ENCODE measurements at places on chromosomes 3 and 15.

- no peak for DNase-seq
Measured at GRCh38 chr3:27637346-27637995, 84.7 kb downstream of the EOMES start.

GRCh38 chr3:100399341-100400071 lies 1.4 kb downstream of the TOMM70 start:
- no peak for DNase-seq

DNA sequence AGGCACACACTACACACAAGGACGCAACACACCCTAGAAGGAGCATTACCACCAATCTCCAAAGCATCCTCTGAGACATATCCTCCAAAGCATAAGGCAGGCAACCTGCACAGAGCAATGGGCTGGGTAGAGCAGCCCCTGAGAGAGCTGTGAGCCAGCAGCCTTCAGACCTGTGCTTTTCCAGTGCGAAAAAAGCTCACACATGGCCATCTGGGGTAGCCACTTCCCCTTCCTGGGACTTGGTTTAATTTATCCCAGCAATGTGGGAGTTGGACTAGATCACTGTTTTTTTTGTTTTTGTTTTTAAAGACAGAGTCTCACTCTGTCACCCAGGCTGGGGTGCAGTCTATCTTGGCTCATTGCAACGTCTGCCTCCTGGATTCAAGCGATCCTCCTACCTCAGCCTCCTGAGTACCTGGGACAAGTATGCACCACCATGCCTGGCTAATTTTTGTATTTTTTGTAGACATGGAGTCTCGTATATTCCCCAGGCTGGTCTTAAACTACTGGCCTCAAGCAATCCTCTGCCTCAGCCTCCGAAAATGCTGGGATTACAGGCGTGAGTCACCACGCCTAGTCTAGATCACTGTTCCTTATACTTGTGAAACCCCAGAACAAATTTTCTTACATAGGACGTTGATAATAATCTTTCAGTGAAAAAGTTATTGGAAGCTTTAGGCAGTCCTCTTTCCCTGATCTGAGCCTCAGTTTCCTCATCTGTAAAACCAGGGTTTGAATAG lies 18.9 kb downstream of the PTPN23 start:
- no peak for DNase-seq

GRCh38 chr15:25694823-25695312 lies 168.3 kb downstream of the ATP10A start:
- no peak for DNase-seq

DNA sequence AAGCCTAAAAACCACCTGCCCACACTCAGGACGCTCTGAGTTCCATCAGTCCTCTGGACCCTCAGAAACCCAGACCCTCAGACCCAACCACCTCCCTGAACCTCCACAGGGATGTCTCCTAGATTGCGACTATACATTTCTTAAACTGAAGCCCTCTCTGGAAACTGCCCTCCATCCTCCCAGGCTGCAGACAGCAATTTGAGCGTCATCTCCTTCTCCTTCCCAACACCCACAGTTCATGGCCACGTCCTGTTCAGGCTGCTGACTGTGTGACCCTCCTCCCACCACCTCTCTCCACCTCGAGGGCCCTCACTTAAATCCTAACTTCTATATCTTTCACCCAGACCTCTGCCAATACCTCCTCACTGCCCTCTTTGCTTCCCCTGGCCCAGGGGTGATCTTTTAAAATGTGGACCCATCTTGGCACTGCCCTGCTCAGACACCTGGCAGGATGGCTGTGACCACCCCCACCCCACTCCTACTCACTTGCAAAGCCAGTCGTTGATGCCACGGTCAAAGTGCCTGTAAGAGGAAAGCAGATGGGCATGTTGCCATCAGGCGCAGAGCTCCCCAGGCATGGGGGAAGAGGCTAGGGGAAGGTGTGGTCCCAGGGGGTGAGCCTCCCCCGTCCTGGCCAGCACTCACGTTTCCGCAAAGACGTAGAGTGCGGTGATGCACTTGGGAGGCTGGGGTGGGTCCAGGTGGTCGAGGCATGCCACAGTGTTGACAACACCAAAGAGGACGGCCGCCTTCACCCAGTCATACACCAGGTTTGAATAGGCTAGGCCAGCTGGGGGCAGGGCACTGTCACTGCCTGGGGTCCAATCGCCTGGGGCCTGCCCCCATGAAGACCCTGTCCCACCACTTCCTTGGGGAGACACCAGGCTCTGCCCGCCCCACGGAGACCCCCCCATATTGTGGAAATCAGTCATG lies 6.0 kb downstream of the HHATL start:
- no peak for DNase-seq

DNA sequence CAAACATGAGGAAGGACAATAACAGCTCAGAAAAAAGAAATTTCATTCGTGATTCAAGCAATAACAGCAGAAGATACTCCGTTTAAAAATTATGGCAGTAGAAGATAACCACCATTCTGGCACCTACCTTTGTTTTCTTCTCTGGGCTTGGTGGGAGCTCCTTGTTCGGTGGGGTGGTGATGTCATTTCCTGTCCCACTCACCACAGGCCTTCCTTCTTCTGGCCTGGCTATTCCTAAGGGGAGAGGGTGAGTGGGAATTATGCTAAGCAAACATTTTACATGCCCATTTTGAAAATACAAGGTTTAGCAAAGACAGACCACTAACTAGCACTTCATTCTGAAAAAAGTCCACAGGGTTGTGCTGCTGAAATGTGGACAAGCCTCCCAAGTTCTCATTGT lies 74.4 kb downstream of the DHX30 start:
- DNase-seq: no peak

- DNase-seq: no peak
Measured at GRCh38 chr3:112446343-112446742, 52.9 kb downstream of the BTLA start.

DNA sequence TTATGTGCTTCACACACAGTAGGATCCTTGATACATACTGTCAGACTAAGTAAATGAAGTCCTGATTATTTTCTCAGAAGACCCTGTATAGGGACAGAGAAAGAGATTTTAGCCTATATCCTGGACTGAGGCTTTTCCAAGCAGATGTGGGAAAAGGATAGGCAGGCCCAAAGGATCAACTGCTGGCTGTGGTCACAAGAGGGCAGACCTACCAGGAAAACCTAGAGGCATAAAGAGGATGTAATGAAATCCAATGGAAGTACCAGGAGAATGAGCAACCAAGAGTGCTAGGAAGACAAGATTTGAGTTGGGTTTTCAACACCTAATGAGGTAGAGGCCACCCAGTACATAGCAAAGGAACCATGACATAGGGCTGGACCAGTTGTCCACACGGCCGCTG lies 23.1 kb downstream of the DCLK3 start:
- DNase-seq: no peak

DNA sequence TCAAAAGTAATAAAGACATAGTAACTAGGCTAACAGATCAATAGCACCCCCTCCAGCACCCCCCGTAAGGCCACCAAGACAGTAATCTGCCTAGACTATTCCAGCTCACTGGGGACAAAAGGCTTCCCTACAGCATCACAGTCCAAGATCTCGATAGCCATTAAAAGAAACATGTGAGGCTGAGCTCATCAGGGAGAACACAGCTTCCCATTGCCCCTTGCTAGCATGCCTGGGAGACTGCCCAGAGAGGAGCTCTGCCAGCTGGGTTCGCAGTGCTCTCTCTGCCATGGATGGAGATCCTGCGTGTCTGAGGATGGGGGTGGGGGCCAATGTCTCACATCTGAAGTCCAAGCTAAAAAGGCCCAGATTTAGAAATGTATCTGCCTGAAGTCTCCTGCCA lies 17.8 kb downstream of the LRIG1 start:
- DNase-seq: no peak

DNA sequence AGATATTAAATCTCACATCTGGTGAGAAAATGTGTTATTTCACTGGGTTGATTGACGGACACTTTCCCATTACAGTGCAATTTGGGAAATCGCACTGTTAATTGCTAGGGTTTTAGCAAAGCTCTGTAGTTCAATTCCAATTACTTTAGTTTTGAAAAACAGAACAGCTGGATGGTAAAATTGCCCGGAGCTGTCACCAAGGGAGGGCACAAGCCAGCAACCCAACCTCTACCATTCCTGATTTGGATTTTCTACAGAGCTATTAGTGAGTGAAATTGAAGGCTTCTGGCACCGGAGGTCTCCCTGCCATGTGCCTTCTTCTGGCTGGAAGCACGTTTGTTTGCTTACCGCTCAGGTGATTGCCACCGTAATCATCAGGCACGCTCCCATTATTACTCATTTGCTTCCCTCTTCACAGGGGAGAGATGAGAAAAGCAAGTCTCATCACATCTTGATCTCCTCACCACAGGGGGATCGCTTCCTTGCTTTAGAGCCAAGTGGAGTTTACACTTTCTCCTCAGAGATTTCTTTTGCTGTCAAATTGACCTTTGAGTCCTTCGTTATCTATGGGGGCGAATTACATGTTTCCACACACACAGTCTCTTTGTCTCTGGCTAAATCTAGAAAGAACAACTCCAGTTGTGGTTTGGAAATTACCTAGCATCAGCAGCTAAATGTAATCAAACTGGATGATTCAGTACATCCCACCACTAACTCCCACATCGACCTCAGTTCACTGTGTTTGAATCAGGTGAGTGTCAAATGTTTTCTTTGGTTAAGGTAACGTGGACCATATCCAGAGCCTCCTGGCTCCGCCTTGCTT lies 421.7 kb upstream of the GOLIM4 start:
- no peak for DNase-seq

- no peak for DNase-seq
Measured at GRCh38 chr3:65436580-65436979, 602.1 kb downstream of the MAGI1 start.

DNA sequence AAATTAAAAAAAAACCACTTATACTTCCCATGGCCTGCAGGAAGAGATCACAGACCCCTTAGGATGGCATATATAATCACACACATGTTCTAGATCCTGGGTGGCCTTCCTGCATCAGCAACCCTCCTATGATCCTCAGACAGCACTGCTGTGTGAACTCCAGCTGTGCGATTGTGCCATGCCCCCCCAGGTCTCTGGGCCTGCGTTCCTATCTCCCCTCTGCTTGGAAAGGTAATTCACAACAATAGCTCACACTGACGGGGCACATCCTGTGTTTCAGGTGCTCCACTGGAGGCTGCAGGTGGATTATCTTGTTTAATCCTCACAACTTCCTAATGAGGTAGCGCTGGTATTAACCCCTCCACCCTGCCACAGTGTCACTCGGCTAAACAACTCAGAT lies 71.2 kb upstream of the GLCE start:
- no peak for DNase-seq
